ENCODE measurements at places on chromosomes 3 and 15.

DNA sequence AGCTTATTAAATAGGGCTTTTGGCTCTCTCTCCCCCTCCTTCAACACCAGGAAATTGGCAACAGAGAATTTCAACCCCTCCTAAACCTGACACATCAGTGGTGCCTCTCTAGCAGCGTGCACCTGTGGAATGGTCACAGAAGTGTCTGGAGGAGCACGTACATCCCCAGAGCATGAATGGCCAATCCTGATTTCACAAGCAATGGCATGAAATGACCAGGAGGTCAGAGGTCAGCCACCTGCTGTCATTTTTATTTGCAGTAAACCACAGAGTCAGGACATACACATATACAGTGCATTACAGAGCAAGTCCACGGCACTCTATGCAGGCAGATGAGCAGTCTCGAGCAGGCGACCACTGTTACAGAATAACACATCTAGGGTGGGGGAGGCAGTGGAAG lies 25.1 kb upstream of the ETV5 start:
- DNase-seq: no peak

- DNase-seq: no peak
Observed at GRCh38 chr3:14377838-14378169, 24.6 kb upstream of the SLC6A6 start.

DNA sequence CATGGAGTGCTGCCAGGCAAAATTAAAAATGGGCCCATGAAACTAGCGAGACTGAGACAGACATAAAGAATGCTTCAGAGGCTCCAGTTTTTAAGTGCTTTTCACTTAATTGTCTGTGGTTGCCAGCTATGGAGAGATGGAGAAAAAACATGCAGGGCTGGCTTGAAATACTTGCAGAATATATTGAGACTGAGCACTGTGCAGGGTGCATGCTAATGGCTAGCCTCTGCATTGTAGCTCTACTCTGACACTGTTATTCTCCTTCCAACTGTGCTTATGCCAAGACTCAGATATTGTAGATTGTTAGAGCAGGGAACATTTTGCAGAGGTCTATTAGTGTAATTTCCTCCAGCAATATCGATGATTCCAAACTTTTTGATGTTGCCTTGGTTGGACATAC lies 735.0 kb downstream of the PDCD6IP start:
- no peak for DNase-seq

GRCh38 chr3:7423995-7424394 lies 563.1 kb downstream of the GRM7 start:
- no peak for DNase-seq

DNA sequence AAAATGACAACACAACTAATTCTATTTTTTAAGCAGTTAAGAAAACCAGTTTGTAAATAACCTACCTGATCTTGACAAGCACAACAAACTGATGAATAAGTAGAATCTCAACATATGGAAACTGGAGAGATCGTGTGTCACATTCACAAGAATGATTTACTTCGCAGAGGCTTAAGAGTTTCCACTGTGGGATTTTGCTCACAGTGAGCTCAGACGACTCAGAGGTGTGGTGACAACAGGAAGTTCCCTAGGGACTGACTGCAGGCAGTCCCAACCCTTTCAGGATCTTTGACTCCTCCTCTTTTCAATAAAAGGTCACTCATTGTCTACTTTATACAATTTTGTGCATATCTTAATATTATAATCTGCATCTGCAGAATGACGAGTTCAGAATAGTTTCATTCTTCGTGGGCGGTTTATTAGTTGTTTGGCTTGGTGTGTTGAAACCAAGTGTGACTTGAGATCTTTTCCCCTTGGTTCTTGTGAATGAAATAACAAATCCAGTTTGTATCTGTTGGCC lies at the start of gene LIPH:
Gene LIPH, minus strand, starts transcription at position 231 of the 520 bp plus-strand sequence. Its CDS starts 117 bp downstream, at position 114.
- no peak for DNase-seq

GRCh38 chr3:49869525-49870126 lies at the start of gene CAMKV:
TSS of gene CAMKV (minus strand) at chr3:49869906. CDS start at chr3:49862388, 7,518 bp downstream.
- DNase-seq: no peak

GRCh38 chr3:74897006-74897405 lies 282.5 kb upstream of the CNTN3 start:
- DNase-seq: no peak

GRCh38 chr3:155780291-155780690 lies 25.8 kb downstream of the C3orf33 start:
- no peak for DNase-seq

DNA sequence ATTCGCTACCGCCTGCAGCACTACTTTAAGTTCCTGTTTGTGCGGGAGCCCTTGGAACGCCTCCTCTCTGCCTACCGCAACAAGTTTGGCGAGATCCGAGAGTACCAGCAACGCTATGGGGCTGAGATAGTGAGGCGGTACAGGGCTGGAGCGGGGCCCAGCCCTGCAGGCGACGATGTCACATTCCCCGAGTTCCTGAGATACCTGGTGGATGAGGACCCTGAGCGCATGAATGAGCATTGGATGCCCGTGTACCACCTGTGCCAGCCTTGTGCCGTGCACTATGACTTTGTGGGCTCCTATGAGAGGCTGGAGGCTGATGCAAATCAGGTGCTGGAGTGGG lies 995 bp downstream of the CHST14 start:
- DNase-seq: no peak

DNA sequence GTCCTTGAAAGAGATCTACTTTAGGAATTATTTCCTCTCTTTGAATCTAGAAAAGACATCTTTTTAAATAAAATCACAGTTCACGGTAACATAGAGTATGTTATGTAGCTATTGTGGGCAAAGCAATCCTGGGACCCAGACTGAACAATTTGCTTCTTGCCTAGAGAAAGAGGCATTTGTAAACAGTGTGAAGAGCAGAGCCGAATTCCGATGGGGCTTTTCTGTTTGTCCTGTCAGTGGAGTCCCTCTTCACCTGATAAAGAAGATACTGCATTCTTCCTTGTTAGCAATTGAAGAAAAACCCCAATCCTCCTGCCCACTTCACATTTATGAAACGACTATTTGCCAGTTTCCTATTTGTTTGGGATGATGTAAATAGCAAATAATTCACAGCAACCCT lies 462.9 kb downstream of the WDR72 start:
- no peak for DNase-seq

GRCh38 chr3:125382298-125382697 lies 7.2 kb upstream of the ZNF148 start:
- no peak for DNase-seq

GRCh38 chr3:179807588-179807987 lies 154.7 kb downstream of the USP13 start:
- DNase-seq: no peak

DNA sequence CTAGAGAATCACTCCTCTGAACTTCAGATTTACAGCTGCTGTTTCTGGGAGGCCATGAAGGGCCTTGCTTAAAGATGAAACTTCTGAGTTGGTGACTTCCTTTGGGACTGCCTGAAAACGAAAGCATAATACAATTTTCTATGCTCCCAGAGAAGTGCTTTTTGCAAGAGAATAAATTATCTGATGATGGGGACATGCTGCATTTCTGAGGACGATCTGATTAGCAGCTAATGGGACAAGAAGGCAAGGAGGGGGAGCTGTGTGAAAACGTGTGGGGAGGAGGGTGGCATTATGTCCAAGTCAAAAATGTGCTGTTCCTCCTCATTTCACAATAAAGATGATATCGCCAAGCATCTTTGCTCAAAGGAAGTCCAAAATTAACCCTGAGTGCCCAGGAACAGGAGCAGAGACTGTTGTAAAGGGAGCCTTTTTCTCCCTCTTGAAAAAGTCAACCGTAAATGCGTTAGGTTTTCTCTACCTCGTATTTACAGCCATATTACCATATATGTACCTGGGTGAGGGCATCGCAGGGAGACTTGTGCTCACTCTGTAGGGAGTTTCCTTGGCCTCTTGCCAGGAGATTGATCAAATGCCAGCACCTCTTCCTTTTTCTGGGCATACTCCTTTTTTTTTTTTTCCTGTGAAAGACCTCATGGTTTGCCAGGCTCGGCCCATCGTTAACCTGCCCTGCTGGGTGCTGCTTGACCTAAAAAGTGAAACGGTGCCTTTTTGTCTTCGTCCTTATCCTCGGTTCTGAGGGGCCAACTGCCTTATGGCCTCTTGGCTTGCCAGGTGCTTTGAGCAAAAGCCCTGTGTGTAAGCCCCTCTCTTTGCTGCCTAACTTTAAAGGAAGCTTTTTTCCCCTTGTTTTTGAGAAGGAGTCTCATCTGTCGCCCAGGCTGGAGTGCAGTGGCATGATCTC lies 11.5 kb downstream of the ITPR1 start:
- DNase-seq: no peak

DNA sequence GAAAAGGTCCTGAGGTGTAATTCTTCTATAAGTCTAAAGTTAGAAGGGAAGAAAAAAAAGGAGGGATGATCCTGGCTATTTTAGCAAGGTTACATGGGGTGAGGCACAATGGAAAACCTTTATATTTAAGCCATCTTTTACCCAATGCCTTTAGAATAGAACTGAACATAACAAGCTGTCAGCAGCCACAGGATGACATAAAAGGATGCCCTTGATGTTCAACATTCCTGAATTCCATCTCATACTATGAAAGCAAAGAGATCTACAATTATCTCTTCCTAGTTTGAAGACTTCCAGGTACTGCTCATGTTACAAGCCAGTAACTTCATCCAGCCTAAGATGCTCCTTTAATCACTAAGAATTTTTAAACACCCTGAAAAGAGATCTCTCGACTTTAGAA lies 26.9 kb downstream of the NEK10 start:
- no peak for DNase-seq

DNA sequence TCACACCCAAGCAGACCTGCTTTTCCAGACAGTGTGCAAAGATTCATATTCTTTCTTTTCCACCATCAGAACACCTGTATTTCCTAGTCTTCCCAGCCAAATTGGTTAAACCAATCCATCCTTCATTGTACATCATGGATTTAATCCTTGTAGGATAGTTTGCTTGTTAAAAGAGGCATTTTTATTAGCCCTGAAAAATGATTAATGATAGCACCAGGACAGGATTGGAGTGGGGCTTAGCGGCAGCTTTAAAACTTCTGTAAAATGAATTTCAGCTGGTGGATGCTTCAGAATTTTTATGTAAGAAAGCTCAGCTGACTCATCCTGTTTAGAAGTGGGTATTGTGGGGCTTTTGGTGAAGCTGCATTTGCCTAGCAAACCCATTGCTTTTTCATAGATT lies 36.1 kb upstream of the ARHGEF26 start:
- no peak for DNase-seq

- no peak for DNase-seq
Observed at GRCh38 chr3:152448091-152448490, 179.4 kb downstream of the MBNL1 start.

- no peak for DNase-seq
Observed at GRCh38 chr3:106473576-106474475, 605.0 kb upstream of the CBLB start.

- no peak for DNase-seq
Observed at GRCh38 chr15:77104155-77104554, 33.2 kb upstream of the TSPAN3 start.
